Activated CD4-positive, alpha-beta T cell treated with anti-CD3 and anti-CD28 coated beads, Interleukin-2, amount 50 U/mL, for 48 hours (primary cell): ENCODE measurements at places on chromosomes 5 and 9.
A peak's percentile ranks its signal among the peaks of the same experiment; 100 is the strongest.

DNA sequence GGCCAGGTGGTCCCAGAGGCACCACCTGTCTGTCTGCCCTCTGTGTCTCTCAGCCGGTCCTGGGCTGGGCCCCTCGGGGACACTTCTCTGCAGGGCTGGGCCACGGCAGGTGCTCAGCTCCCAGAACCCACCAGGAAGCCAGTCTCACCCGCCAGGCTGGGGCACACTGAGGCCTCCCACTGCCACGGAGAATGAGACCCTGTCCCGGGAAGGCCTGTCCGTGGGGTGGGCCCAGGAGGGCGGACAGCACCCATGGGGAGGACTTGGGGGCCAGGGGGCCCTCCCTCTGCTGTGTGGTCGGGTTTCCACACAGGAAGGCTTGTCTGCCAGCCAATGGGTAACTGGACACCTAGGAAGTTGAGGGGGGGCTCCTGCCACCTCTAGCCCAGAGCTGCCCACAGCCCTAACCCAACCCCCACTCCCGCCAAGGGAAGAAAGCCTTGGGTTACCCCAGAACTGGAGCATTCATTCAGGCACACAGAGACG is 4.1 kb upstream of the TUBB4B start:
- DNase-seq, result no peak

DNA sequence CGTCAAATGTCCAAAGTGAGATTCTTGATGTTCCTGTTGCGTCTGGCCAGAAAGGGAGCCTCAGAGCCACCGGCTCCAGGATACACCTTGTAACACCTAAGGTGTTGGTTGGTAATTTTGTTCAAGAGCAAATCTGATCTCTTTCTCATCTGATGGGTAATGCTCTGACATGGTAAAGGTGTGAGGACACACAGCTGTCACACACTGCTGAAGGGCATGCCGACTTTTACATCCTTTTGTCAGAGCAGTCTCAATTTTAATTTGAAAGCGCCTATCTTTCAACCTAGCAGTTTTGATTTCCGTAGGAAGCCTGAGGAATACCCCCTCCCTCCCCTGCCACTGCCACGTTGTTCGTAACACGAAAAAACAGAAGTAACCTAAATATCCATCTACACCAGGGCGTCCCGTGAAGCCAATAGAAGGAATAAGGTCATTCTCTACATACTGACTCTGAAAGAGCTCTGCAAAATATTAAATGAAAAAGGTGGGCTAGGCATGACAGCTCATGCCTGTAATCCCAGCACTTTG is 57.4 kb downstream of the TSTD2 start:
- no peak for DNase-seq

DNA sequence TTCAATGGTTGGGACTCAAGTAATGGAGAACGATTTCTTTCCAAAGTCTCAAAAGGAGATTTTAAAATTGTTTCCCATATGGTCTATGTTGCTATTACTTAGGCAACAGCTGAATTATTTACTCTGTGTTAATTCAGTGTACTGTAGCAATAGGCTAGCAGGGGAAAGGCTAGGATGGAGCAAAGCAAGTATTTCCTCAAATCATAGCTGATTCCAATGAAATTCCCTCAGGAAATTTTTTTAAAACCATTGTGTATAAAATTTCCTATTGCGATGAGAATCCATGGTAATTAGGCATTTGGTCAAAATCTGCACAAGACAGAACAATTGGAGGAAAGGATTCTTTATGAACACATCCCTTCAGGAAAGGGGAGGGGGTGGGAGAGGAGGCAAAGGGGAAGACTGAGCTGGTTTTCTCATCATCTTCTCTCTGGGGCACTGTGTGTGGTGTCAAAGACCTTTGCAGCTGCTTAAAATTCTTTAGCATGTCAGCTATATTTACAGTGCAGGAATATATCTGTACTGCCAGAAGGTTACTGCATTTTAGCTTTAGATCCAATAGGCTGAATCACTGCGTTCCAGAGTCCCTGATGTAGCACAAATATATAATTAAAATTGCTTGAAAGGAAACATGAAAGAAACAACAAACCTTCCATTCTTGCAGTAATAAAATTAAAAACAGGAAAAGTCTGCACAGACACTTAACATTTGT is 95.3 kb downstream of the ZNF608 start:
- DNase-seq, result no peak

DNA sequence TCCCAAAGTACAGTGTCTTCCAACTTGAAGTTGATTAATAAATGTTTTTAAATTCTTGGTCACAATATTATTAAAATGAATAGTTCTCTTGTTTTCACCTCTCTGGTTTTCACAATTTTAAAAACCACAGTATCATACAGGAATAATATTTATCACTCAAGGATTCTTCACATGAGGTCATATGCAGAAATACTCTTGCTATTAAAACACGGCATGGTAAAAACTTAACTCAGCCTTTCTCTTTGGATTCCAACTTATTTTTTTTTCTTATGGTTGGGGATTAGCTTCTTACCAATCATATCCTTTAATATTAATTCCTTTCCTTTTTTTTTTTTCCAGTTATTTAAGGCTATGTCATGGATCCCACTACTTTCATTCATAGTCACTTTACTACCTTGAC is 289.4 kb downstream of the ADAMTS6 start:
- no peak for DNase-seq

- DNase-seq, result no peak
These were observed 339.3 kb downstream of the DRD1 start for GRCh38 chr5:175104677-175105076.

DNA sequence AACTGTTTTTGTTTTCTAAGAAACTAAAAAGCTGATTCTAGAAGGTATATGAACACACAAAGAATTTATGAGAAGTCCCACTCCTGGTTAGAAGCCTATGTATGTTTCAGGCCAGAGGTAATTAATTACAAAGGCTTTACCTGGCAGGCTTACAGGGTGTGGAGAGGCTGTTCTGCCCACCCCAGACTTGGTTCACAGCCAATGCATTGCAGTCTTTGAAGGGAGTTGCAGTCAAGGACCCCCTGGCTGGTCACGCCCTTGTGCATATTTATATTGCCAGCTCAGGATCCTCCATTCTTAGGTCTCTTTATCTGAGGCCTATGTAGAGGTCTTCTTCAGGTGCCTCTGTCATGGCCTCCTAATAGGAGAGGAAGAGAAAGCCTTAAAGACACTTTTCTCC is 13.6 kb upstream of the PRSS3 start:
- no peak for DNase-seq

DNA sequence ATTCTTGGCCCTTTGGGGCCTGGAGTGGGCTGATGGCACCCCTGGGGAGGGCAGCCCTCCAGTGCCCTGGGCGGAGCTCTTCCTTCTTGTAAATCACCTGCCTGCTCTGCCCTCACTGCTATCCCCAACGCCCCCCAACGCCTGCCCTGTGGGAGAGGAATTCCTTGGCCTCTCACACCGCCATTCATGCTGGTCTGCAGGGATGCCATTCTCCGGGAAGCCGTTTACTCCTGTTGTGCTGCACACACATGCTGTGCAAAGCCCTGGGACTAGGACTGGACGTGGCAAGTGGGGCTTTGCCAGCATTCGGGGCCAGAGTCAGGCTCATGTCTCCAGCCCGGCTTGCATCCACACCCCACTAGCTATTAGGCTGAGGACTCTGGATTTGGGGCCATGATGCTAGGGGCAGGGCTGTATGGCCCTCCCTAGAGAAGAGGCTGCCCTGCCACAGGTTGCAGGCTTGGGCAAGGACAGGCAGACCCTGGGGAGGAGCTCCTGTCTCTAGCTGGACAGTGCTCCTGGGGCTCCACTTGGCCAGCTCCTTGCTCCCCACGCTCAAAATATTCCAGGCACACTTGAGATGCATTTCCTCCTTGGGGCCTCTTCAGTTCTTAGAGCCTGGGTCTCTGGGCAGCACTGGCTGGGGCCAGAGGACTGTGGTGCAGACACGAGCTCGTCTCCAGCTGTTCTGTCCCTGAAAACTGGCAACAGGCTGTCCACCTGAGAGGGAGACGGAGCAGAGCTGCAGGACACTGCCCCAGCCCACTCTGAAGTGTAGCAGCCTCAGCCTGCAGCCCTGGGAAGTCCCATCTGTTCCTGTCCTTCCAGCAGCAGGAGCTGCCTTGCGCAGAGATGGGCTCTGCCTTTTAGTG is 226.9 kb downstream of the CACNA1B start:
- DNase-seq, result no peak

DNA sequence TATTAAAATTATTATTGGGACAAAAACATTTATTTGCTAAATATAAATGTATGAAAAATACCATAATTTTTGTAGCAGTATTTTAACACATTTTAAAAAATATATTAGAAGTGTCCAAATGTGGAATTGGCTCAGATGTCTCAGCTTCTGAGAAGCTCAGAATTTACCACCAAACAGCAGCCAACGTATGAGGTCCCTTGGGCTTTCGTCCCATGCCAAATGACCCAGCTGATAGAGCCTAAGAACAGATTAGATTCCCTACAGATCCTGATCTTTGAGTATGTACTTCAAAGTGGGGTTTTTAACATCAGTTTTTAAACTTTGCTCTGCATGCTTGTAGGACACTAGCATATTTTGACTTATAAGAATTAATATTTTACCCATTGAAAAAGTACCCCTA is 77.3 kb upstream of the RPS23 start:
- no peak for DNase-seq

DNA sequence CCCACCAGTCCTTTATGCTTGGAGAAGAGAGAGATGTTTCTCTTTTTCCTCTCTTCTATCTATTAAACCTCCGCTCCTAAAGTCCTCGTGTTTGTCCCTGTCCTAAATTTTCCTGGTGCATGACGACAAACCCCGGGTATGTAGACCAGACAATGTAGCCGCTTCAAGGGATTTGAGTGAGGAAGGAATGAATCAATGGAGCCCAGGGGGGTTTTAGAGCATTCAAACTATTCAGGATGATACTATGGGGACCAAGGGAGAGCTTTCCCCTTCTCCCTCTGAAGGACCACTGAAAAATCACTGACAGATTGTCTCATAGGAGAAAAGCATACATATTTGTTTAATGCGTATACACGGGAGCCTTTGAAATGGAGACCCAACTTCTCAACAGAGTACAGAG is 18.4 kb downstream of the CEL start:
- DNase-seq, result no peak

DNA sequence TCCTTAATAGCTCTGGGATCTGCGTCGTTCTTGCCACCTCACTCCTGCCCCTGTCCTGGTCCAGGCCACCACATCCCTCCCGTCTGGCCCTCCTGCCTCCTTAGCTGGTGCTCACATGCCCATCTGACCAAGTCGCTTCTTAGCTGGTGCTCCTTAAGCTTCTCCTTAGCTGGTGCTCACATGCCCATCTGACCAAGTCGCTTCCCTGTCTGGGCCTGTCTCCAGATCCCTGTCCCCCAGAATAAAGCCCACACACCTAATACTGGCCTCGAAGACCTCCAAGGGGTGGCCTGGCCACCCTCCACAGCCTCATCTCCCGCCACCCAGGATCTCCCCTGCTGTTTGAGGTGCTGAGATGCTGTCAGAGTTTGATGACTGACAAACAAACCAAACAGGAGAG is 31.4 kb upstream of the TTLL11 start:
- no peak for DNase-seq

DNA sequence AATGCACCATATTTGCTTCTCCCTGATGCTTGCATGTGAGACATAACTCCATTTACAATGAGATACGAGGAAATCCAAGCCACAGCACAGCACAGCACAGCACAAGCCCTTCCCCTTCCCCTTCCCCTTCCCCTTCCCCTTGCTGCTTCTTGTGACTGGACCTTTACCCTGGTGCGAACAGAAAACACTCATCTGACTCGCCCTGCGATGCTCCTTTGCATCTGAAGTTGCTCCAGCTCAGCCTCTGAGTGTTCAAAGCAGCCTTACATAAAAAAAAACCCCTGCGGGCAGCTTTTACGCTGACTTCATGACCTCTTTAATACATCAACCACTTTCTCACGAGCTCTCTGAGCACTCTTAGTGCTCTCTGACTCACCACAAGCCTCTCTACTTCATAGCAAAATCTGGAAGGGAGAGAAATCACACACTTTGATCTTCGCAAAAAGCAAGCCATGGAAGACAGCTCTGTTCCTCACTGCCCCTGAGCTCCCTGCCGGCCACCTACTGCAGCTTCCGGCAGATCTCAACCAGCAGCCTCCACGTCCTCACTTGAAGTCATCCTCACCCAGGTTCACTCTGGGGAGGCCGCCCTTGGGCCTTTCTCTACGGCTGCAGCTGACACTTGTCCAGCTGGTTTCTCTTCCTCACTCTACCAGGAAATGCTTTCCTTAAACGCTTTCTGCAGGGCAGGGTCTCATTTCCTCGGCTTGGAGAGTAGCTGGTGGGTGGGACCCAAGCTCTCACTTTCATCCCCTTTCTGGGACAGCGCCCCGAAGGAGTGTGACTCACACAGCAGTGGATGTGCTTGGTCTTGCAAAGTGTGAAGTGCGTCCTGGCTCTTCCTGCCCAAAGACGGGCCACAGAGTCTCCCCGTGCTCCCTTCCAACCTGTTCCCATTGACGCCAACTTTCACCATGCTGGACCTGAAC is 5.3 kb downstream of the SLC34A1 start:
- DNase-seq, result peak; percentile 59
